NCI-H510A treated with DMSO at 0.1 percent for 48 hours (cell line): ENCODE measurements at places on chromosomes 4 and X.
A peak's percentile ranks its signal among the peaks of the same experiment; 100 is the strongest.

GRCh38 chr4:24984602-24985532, 45.9 kb downstream of the LGI2 start:
- no peak for DNase-seq

- DNase-seq = no peak
Measured at GRCh38 chrX:68252664-68253063, 180.6 kb downstream of the OPHN1 start.

GRCh38 chr4:105613306-105613705, 60.9 kb downstream of the ARHGEF38 start:
- peak; percentile 26 for DNase-seq

DNA sequence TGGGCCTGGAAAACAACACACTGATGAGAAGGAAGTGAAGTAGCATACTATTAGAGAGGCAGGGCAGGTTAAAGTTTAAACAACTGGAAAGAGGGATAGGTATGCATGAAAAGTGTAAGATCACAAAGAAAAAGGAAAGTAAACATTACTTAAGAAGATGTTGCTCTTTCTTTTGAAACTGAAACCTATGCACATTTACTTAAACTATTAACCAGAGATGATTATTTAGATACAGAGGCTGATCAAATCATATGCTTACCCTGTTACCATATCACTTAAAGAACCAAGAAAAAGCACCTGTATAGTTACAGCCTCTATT, 37.8 kb downstream of the NAP1L5 start:
- DNase-seq = no peak

DNA sequence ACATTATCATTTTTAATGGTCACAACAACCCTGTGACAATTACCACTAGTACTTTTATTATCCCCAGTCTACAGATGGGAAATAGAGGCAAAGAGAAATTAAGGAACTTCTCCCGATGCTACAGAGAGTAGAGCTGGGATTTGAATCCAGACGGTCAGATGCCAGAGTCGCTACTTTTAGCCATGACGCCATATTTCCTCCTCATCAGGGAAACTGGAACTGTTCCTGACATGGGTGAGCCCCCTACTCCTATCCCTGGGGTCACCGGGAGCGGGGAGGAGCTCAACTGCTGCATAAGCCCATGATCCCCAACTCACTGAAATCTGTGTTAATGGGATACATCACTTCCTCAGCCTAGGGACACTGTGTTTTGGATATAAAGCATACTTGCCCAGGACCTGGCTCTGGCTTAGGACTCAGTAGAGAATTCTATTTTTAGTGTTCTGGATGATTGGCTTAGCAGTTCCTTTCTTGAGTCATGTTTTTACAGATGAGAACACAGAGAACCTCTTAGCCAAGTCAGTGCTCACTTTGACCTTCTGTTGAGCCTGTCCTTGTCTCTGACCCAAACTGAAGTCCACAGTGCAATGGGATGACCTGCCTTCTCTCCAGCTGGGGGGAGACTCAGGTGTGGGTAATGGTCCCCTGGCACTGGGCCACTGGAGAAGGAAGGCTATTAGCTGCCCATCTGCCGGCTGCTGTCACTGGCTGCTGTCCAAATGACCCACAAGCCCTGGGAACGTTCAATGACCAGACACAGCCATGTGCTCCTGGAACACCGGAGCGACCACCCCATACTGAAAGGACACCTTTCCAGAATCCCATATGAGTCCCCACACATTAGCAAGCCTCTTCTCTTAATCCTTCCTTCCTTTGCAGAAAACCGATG, 90.8 kb upstream of the SHISA3 start:
- DNase-seq = no peak
